Caudate nucleus (tissue), 63 donors: ENCODE measurements at places on chromosomes 16 and 17.

- no peak for DNase-seq
These were observed 78.6 kb upstream of the CDH5 start for GRCh38 chr16:66287926-66288325.

GRCh38 chr16:67773099-67773498, 33.3 kb downstream of the RANBP10 start:
- no peak for DNase-seq

GRCh38 chr16:59611556-59611955, 877.4 kb upstream of the GOT2 start:
- no peak for DNase-seq

DNA sequence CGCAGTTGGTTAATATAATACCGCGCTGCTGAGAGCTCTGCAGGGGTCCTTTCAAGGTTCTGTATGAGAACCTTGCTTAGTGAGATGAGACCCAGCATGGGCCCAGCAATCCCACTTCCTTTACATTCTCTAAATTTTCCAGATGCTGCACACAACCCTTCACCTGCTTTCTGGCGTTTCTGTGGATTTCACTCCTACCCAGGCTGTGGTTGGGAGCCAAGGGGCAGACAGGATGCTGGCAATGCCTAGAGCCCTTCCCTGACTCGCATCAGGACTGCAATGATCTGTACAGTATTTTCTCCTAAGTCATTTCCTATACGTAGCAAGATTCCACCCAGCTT, 10.1 kb upstream of the PIPOX start:
- no peak for DNase-seq

DNA sequence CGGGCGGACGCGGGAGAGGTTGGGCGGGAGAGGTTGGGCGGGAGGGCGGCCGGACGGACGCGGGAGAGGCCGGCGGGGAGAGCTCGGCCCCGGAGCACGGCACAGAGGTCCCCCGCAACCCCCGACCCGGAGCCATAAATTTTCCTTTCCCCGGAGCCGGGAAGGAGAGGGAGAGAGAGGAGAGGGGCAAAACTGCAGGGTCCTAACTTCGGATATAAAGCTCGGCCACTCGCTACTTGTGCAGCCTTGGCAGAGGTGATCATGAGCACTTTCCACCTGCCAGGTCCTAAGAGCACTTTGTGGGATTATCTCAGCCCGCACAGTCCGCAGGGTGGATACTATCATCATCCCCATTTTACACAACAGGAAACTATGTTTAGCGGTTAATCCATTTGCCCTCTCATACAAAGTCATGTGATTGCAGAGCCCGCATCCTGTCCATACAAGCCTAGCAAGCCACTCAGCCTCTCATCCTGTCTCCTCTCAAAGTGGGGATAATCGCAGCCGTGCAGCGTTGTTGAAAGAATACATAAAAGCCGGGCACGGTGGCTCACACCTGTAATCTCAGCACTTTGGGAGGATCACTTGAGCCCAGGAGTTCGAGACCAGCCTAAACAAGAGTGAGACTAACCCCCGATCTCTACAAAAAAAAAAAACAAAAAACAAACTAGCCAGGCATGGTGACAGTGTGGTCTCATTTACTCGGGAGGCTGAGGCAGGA, 780 bp upstream of the DCAKD start:
- peak; percentile 29 for DNase-seq

DNA sequence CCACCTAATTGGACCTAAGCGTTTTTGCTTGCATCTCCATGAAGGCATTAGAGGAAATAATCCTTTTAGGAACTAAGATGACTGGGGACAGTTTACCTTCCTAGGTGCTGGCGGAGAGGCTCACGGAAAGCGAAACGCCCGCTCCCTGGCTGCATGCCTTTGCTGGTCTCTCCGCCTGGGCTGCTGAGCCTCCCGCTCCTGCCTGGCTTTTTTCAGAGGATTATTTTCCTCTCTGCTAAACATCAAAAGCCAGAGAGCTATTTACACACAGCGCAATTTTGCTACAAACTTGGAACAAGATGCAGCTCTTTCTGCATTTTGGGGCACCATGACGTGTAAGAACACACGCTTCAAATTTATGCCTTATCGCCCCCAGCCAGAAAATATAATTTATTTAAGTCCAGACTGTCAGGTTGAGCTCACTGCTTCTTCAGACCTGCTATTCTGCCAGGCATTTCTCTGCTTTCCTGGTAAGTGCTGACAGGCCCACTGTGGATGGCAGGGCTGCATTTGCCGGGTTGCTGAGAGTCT, 124.4 kb downstream of the SPACA3 start:
- DNase-seq, result no peak

DNA sequence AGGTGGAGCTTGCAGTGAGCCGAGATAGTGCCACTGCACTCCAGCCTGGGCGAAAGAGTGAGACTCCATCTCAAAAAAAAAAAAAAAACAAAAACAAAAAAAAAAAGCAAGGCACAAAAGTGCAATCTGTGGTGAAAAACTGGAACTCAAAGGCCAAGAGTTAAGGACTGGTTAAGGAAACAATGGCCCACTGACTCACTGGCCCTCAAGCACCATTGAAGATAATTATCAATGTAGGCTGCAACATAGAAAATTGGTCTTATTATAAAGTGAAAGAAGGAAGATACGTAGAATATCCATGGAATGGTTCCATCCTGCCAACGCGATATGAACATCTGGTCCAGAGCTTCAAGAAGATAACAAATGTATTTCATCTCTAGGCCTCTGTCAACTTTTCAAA, 444.2 kb downstream of the SOX9 start:
- no peak for DNase-seq

DNA sequence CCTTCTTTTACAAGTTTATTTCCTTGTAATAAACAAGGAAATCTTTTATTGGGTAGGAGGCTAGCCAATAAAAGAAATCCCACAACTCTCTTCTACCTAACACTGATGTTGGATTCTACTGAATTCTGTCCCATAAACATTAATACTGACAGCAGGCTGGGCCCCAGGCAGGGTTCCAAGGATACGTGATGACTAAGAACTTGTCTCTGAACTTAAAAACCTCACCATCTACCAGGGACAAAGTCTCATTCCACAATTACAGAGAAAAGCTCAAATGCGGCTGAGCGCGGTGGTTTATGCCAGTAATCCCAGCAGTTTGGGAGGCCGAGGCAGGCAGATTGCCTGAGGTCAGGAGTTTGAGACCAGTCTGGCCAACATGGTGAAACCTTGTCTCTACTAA, 64.9 kb downstream of the ARHGAP17 start:
- no peak for DNase-seq

DNA sequence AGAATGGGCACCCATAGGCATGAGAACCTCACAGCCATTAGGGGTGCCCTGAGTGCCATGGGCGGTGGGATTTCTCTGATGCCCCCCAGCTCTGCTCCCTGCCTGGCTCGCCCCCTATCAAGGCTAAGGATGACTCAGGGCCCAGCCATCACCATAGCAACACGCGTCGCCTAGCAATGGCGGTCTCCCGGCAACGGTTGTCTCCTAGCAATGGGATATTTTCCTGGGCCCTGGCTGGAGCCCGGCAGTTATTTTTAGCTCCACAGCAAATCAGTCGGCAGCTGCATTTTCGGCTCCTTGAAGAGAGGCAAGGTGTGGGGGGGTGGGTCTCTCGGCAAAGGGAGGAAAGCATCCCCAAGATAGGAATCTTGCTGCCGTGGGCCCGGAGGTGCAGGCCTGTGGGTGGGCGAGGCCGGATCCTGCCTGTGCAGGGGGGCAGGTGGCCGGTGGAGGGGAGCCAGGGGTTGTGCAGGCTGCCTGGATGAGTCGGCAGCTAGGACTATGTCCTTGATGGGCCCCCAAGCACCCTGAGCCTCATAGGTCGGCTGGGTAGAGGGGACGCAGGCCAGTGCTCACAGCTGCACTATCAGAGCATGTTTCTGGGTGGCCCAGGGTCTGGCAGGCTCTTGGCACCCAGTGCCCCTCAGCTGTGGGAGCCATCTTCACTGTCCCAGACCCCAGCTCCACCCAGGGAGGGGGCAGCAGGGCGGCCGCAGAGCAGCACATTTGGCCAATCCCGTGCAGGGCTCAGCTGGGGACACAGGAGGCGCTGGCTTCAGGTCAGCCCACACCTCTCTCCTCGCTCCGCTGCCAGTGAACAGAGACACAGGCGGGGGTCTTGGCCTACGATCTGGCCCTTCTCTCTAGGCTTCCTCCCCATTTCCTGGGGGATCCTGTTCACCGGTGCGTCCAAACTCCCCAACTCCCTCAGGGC, 4.2 kb upstream of the FBXL16 start:
- peak; percentile 72 for DNase-seq

GRCh38 chr16:68910051-68910450, 66.7 kb downstream of the TANGO6 start:
- DNase-seq, result peak; percentile 2

GRCh38 chr16:86575754-86576557, 2.4 kb upstream of the FOXL1 start:
- no peak for DNase-seq

GRCh38 chr16:89120921-89121351, 27.3 kb downstream of the ACSF3 start:
- DNase-seq, result no peak

- no peak for DNase-seq
These were observed 882 bp downstream of the SCARF1 start for GRCh38 chr17:1644493-1645206.

DNA sequence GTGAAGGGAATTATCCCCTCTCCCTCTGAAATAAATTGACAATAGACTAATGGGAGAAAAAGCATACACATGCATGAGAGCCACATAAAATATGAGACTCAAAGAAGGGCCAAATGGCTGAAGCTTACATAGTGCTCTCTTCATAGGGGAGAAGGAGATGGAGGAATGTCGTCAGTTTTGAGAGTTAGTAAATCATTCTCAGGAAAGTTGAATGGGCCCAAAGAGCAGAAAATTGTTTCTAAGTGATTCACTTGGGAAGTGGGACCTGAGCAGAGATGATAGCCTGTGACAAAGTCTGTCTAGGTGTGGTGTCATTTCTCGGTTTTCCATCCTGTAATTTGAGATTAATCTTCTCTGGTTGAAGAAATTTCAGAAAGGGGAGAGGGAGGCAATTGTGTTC, 35.0 kb downstream of the BCAS3 start:
- no peak for DNase-seq

GRCh38 chr17:76968707-76969597, 100.7 kb downstream of the MGAT5B start:
- no peak for DNase-seq

- DNase-seq, result no peak
These were observed 153.5 kb upstream of the MAF start for GRCh38 chr16:79754081-79754480.

GRCh38 chr16:12504312-12504711, 299.4 kb downstream of the CPPED1 start:
- DNase-seq, result no peak

GRCh38 chr16:4378161-4378666, 6.6 kb downstream of the VASN start:
- DNase-seq, result no peak

DNA sequence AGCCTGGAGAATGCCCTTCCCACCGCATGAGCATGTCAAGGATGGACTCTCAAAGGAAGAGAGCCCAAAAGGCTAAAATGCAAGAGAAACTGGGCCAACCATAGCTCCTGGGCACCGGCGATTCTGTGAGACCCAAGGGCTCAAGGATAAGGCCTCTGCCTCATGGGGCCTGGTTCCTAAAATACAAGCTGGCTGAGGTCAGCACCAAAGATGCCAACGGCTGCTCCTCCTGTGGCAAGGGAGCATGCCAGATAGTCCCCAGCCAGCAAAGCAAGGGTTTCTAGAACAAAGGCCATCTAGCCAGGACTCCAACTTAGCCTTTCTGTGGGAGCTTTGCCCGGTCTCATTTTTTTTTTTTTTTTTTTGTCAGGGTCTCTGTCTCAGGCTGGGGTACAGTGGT, 20.1 kb downstream of the GPRC5B start:
- DNase-seq, result no peak

DNA sequence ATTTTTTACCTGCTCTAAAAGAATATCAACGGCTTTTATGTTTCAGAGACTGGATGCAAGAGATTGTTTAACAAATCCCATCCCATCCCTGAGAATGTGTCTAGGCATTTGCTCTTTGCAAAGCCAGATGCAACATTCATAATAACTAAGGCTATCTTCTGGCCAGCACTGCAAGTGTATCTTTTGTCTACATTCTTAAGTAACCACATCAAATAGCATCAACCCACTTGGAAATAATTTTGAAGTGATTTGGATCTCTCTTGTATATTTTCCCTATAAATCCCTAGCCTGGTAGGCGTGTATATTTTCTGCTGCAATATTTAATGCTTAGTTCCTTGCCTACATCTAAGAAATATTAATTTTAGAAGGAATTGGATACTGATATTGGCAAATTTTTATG, 64.3 kb downstream of the PIGL start:
- DNase-seq, result no peak

GRCh38 chr17:39781031-39781860, 43.5 kb downstream of the GRB7 start:
- DNase-seq, result no peak

DNA sequence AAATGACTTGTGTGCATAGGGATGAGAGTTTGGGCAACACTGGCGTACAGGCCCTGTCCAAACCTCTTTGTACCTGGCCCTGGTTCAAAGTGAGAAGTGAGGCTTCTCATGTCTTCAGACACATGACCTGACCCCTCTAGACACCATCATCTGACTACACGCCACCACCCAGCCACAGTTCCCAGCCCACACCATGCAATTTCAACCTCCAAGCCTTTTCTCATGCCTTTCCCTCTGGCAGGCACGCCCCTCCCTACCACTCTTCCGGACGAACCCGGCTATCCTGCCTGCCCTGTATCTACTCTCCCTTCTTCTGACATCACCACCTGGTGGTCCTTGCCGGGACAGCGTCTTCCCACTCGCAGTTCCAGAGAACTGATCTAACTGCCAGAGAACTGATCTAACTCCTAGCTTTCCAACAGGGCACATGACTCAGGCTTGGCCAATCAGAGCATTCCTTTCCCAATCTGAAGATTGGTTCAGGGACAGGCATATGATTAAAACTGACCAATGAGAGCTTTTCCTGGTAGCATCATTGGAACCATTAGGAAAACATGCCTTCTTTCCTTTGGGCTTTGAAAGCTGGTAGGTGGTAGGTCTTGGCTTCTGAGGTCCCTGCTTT, 27.1 kb upstream of the IL21R start:
- DNase-seq, result peak; percentile 6

DNA sequence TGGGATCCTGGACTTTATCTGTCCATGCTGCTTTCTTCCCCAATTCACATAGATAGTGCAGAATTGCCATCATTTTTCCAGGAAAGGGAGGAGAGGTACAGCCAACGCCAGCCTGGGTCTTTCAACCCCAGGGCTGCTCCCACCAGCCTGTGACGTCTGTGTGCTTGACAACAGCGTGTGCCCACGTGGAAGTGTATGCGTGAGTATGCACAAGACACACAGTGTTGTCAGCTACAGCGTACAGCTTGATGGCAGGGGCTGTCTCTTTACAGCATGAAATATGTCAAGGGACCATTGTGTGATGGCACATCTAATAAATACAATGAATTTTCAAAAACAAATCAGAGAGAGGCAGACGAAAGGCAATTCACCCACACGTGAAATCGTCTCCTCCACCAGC, 62.3 kb downstream of the GSG1L start:
- DNase-seq, result peak; percentile 64

DNA sequence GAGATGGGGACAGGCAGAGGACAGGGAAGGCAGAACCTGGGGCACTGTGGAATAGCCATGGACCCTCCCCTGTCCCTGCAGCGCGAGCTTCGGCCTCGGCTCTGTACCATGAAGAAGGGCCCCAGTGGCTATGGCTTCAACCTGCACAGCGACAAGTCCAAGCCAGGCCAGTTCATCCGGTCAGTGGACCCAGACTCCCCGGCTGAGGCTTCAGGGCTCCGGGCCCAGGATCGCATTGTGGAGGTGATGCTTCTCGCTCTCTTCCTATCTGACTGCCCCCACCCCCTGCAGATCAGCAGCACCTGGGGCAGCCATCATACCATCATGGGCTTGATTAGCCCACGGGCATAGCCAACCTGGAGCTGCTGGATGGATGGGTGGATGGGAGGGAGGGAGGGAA, 13.5 kb downstream of the NHERF1 start:
- no peak for DNase-seq
